ENCODE measurements at places on chromosomes 13 and 19.

- DNase-seq = no peak
These were observed 51.7 kb upstream of the KLF2 start for GRCh38 chr19:16272945-16273344.

DNA sequence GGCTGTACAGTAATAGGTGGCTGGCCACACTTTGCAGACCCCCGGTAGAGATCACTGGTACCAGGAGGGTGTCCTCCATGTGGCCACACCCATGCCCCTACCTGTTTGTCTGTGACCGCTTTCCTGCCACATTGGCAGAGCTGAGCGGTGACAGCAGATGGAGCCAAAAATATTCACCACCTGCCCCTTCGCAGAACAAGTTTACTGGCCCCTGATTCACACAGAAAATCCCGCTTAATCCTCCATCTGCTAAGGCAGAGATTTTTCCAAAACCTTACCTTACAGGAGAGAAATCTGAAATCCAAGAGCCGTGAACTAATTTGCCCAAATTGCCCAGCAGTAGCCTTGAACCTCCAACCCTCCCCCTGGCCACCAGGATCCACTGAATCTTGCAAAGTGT, 52.1 kb downstream of the MYO9B start:
- DNase-seq = no peak

DNA sequence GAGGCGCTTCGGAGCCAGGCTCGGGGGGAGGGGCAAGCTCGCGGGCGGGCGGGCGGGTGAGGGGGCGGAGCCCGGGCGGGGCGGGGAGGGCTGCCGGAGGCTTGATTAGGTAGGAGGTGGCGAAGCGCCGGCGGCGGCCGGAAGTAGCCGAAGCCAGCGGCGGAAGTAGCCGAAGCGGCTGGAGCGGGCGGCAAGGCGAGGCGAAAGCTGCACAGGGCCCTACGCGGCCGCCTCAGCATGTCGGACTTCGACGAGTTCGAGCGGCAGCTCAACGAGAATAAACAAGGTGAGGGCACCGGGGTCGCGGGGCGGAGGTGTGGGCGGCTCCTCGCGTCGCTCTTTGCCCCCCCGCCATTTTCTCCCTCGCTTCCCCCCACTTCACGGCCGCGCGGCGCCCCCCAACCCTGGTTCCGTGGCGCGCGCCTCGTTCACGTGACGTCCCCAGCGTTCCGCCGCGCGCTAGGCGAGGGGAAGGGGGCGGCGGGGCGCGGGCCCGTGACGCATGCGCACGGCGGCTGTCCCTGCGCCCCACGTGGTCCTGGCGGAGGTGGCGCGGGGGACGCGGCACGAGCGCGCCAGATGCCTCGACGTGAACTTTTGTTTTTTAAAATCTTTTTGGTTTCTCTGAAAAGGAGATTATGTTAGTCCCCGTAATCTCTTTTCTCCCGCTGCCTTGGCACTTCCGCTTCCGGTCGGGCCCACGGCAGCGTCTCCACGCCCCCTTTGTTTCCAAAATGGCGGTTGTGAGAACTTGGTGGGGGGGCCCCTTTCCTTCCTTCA, at the start of gene U2AF2:
Gene U2AF2, plus strand, starts transcription at position 168 of the 780 bp plus-strand sequence. Its CDS starts 70 bp downstream, at position 238.
- peak; percentile 94 for DNase-seq

DNA sequence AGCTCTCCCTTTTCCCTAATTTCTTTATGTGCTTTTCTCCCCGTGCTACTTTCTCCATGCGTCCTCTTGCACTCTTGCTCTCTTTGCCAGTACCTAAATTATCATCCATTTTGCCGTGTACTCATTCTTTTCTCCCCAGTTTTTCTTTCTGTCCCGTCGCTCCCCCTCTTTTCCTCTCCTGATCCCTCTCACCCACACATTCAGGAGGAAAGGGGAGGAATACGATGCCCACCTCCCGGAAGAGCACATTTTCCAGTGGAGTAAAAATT, 821 bp downstream of the ZNF616 start:
- DNase-seq = no peak

DNA sequence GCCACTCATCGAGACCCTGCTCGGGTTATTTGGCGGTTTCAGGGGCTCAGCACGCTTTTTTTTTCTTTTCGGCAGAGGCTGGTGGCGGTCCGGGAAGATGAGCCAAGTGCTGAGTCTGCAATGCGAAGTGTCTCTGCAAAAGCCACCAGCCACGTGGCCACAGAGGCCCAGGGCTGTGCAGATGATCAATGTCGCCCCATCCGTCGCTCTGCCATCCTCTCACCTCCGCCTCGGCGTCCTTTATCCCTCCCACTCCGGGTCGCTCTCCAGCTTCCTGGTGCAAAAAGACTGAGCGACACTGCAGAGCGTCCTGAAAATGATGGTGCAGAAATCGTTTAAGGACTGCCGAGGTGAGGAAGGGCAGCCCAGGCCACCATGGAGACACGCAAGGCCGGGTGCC, 55.0 kb downstream of the TINCR start:
- DNase-seq = no peak

DNA sequence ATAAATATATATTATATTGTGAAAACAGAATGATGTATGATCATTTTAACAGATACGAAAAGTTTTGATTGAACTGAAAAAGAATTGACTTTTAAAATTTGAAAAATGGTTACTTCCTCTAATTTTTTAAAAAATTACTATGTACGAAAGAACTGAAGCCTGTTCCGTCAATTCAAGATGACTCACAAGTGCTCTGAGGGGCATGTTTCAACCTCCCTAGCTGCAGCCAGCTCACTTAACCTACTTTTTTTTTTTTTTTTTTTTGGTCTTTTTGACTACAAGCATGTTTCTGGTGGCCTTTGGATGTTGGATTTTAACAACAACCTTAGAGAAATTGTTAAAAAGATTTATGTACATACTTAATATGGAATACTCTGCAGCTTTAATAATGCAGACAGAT, 1139.3 kb downstream of the DIAPH3 start:
- no peak for DNase-seq

DNA sequence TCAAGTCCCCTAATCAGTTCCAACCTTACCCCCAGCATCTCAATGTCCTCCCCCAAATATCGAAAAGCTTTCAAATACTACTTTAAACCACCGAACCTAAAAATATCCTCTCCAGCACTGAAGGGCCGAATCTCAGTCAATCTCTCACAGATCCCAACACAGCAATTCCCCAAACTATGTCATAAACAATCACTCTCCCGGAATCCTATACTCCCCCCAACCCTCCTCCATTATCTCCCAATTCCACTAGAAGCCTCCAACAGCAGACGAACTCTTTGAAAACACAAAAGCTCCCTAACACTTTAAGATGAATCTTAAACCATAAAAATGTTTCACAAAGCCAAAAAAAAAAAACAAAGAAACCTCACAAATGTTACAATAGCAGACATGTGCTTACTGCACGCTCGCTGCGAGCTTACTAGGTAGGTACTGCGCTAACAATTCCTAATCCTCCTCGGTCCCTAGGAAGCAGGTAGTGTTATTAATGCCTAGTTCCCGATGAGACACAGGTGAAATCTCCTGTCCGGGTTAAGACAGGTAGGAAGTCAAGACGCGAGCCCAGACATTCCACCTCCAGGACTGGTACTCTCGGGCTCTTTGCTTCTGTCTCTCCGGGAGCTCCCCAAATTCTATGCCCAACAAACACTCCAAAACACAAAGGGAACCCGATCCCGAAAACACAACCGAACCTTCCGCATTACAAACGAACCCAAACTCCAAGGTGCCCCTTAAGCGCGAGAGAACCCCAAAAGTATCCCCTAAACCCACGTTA, 14.2 kb downstream of the FBXO46 start:
- DNase-seq = no peak

GRCh38 chr19:7962644-7963268, 19.3 kb upstream of the TIMM44 start:
- no peak for DNase-seq

DNA sequence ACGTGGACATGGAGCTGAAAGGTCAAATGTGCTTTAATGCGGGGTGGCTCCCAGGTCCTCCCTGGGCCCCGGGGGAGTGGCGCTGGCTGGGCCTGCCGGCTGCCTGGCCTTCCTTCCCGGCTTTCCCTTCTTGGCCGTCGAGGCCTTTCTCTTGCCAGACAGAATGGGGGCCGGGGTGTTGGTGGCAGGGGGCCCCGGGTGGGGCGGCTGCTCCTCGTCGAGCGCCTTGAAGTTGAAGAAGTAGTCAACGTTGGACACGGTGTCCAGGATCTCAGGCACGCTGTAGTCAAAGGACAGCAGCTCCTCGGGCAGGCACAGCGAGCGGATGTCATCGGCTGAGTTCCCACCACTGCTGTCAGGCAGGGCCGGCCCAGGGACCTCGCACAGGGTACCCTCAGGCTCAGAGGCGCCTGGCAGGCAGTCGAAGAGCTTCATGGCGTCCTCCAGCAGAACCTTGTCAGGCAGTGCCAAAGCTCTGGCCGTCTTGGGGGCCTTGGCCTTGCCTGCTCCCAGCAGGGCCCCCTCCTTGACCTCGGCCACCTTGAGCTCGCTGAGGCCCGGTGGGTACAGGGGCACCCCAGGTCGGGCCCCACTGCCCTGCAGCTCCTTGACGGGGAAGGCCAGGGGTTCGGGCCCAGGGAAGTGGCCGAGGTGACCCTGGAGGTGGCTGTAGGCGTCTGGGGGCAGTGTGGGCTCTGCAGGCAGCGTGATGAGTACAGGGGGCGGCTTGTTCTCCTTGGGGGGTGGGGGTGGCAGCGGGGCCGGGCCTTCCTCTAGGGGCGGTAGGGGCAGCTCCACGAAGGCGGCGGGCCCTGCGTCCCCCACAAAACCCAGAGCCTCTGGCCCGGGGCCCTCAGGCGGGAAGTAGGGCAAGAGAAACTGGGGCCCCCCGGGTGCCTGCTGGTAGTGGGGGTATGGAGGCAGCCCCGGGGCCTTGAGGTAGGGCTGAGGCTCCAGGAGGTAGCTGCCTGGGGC, 1.3 kb downstream of the PRR22 start:
- DNase-seq = no peak

GRCh38 chr13:96673825-96674224, 320.5 kb downstream of the OXGR1 start:
- DNase-seq = no peak

- no peak for DNase-seq
These were observed 1204.5 kb upstream of the SLC10A2 start for GRCh38 chr13:104270731-104271130.

DNA sequence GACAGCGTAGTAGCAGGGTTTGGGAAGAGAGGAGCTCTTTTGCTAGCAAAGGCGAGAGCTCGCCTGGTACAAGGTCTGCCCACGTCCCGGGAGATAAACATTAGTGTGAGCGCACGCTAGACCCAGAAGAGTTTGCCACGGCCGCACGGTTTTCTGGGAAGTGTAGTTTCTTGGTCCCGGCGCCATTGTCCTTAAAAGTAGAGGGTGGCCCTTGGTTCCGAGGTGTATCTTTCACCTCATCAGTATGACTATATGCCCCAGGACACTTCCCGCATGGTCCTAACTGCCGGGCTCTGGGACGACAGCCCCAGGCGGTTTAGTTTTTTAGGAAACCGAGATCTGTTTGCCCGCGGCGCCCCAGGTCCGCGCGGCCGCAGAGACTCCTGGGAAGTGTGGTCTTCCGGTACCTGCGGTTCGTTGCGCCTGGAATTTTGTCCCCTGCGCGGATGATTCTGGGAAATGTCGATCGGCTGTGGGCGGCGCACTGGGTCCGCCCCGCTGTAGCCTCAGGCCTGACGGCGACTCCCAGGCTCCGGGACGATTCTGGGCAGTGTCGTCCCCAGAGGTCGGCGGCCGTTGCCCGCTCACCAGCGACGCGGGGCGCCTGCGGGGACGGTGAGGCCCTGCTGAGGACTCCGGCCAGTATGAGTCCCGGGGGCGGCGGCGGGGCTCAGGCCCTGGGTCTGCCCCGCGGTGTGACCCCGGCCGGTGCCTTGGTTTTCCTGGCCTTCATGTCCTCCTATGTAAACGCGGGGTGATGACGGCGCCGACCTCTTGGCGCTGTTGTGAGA, at the start of gene ZNF181:
Gene ZNF181, plus strand, starts transcription at position 498 of the 791 bp plus-strand sequence. CDS start 795 bp downstream, outside the sequence.
- peak; percentile 87 for DNase-seq

GRCh38 chr13:98976338-98976737, 1.5 kb downstream of the DOCK9 start:
- DNase-seq = no peak

DNA sequence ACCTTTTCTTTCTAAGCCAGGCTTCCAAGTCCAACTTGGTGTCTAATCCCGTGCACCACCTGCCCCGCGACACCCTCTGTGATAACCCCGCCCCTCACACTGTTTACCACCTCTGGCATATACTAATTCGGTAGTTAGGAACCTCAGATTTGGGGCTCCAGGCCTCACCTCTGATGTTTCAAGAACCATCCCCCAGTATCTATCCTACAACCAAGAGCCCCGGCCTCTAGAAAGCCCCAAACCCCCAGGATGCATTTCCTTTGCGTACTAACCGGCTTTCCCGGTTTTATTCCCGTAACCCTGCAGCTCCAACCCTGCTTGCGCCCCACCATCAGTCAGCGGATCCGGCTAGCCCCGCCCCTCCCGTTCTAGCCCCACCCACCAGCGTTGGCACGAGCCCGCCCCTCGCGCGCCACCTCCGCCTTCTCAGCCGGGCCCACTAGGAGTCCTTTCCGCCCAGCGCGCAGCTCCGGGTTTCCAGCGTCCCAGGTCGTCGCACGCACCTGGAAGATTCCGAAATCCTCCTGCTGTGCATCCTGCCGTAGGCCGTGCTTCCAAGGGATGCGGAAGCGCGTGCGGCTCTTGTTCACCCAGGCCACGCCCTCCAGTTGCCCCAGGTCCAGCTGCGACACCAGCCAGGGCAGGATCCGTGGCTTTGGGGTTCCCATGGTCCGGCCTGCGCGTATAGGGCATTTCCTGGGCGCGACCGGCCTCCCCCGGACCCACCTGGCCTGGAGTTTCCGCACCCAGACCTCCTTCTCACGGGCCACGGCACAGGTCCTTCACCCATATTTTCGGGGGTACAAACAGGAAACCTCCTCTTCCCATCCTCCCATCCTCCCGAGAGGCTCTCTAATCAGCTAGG, 1.3 kb downstream of the IRF3 start:
- peak; percentile 83 for DNase-seq

DNA sequence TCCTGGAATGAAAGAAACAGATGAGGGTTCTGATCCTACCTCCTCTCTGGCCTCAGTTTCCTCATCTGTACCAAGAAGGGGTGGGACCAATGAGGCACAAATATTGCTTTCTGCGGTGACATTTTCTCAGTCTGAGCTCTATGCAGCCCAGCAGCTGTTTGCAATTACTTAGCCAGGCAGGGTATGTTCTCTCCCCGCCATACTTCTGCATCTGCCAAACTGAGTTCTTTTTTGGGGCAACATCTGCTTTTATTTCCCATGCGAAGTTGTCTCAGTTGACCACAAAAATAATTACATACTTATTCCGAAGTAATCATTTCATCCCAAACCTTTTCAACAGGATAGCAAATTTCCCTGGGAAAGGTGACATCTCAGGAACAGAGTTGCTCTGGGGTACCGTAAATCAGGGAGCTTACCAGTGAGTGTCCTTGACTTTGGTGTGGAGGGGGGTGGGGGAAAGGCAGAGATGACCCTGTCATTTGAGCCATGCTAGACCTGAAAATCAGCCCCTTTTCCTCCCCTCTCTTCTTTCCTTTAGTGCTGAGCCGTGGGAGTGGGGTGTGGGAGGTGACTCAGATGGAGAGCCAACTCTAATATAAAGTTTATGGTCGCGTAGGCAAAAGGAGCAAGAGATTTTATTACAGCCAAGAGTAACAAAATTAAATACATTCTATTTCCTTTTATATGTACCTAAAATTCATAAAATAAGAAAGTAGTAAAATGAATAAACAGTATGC, 165.7 kb upstream of the KL start:
- DNase-seq = no peak

- DNase-seq = no peak
These were observed 172.2 kb downstream of the COL4A1 start for GRCh38 chr13:110134801-110135200.

Data from neuronal stem cell (in vitro differentiated cells).